ENCODE measurements at places on chromosomes 4 and X. TPM values are rescaled to one million over a fixed set of nuclear protein-coding genes. Genes with fewer than 3 reads are reported as not detected.

RNF175 gene
- total RNA-seq: not detected

FAM53A gene
- total RNA-seq: 1.9 TPM

DCAF12L2 gene
- not detected for total RNA-seq

TMEM271 gene
- total RNA-seq: not detected

RLIM gene
- 47.9 TPM for total RNA-seq

SERTM2 gene
- not detected for total RNA-seq

PARM1 gene
- 0.14 TPM for total RNA-seq

HPSE gene
- 2.6 TPM for total RNA-seq

KIAA1210 gene
- not detected for total RNA-seq

TLR3 gene
- total RNA-seq: 9.5 TPM

GLRA2 gene
- total RNA-seq: not detected

ARHGAP36 gene
- total RNA-seq: not detected

CD38 gene
- 124 TPM for total RNA-seq

RGN gene
- not detected for total RNA-seq

ADH1A gene
- total RNA-seq: not detected

SPATA4 gene
- not detected for total RNA-seq

FAM184B gene
- 0.05 TPM for total RNA-seq

ZNF718 gene
- total RNA-seq: 16.1 TPM

TENM3 gene
- total RNA-seq: not detected

PDHA2 gene
- total RNA-seq: not detected

POF1B gene
- not detected for total RNA-seq

LANCL3 gene
- 2.0 TPM for total RNA-seq

MID2 gene
- total RNA-seq: 1.4 TPM

HTR2C gene
- not detected for total RNA-seq

TRAM1L1 gene
- total RNA-seq: not detected

XPNPEP2 gene
- total RNA-seq: 2.6 TPM

GCNA gene
- total RNA-seq: 3.7 TPM

CFI gene
- not detected for total RNA-seq

KLB gene
- total RNA-seq: 0.10 TPM

VCX gene
- not detected for total RNA-seq

PCDH19 gene
- total RNA-seq: not detected

SULT1E1 gene
- not detected for total RNA-seq

CASP3 gene
- total RNA-seq: 35.1 TPM

FRG1 gene
- 53.4 TPM for total RNA-seq

RAB41 gene
- total RNA-seq: not detected

DMP1 gene
- not detected for total RNA-seq

CDKN2AIP gene
- 24.2 TPM for total RNA-seq

TLR10 gene
- 0.59 TPM for total RNA-seq

CCNA2 gene
- total RNA-seq: 0.99 TPM

LAMP2 gene
- total RNA-seq: 45.8 TPM

SSX2B gene
- total RNA-seq: not detected

HTATSF1 gene
- total RNA-seq: 28.2 TPM

BLOC1S4 gene
- total RNA-seq: 20.1 TPM

CRMP1 gene
- total RNA-seq: not detected

MAP3K15 gene
- total RNA-seq: not detected

AMELX gene
- total RNA-seq: not detected

PDE6B gene
- total RNA-seq: 15.8 TPM

OPN1MW3 gene
- total RNA-seq: not detected

VSIG1 gene
- total RNA-seq: not detected

TCEAL2 gene
- not detected for total RNA-seq

SUPT20HL1 gene
- total RNA-seq: not detected

GALNT7 gene
- 10.9 TPM for total RNA-seq

DMRTC1B gene
- 0.33 TPM for total RNA-seq

NONO gene
- 370 TPM for total RNA-seq

BEX2 gene
- 25.2 TPM for total RNA-seq

SYN1 gene
- 0.40 TPM for total RNA-seq

PRR32 gene
- not detected for total RNA-seq

HMX1 gene
- not detected for total RNA-seq

NPNT gene
- not detected for total RNA-seq

FGFBP1 gene
- total RNA-seq: not detected
